ENCODE measurements at places on chromosomes 5 and 9.

DNA sequence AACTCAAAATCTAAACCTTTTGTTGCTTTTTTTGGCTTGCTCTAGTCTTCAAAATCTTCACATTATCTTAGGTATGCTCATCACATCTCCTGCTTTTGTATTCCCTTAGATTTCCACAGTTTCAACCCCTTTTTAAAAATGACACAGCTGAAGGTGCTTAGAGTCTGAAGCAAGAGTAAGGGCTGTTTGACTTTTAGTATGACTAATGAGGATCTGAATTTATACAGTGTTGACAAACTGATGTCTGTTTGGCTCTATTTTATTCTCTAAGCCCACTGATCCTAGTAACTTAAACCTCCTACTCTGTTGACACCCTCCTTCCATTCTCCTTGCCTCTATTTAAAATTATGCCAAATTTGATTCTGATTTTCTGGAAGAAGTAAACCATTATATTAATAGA, 200.1 kb downstream of the MCTP1 start:
- DNase-seq = no peak

DNA sequence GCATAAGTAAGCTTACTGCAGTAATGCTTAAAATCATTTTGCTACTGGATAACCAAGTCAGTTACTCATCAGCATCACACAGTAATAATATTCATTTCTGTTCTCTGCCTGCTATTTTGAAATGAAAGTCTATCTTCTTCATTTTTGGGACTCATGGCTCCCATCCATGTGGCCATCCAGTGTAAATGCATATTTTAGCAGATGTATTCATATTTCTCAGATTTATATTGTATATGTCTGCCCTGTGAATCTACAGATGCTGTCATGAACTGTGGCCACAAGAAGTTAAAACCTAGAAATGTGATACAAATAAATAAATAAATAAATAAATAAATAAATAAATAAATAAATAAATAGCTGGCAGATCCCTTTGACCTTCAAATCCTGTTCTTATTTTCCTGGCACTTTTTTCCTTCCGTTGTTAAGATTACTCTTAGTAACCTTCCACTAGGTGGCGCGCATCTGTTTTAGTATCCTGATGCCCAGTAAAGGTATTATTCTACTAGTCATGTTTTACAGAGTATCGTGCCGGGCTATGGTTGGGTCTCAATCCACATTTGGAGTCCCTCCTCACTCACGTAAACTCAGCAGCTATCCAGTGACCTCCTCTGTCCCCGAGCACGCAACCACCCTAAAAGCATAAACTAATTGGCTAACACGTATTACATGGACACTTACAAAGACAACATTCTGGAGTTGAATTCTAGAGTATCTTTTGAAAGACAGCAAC, 79.2 kb upstream of the IL7R start:
- peak; percentile 59 for DNase-seq

GRCh38 chr5:179766021-179766725, 27.6 kb upstream of the LTC4S start:
- no peak for DNase-seq

GRCh38 chr9:127131871-127132270, 9.4 kb upstream of the ANGPTL2 start:
- DNase-seq = no peak

- DNase-seq = peak; percentile 32
Measured at GRCh38 chr9:93673839-93674334, 97.5 kb downstream of the PHF2 start.

- DNase-seq = no peak
Measured at GRCh38 chr5:160720822-160721221, 131.2 kb downstream of the ATP10B start.

- no peak for DNase-seq
Measured at GRCh38 chr5:86979811-86980411, 287.8 kb upstream of the RASA1 start.

GRCh38 chr5:139125991-139126390, 72.2 kb downstream of the SIL1 start:
- no peak for DNase-seq

DNA sequence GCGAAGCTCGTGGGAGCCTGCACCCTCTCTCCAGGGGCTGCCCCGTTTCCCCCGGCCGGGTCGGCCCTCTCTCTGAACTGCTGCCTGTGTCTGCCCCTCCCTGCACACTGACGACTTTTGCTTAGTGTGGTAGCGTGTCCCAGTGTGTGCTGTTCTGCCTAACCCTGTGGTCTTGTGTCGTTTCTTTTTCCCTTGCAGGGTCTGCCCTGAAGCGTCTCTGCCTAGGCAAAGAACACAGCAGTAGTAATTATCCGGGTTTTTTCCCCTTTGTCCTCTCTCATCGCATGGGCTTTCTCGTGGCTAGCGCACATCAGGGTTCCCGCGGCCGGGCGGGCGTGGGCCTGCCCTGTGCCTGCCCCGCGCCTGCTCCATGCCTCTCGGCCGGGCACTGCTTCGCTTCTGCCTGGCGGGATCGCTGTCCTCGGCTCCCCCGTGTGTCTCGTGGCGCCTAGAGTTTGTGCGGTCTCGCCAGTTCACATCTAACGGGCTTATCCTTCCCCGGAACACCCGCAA, 122.7 kb downstream of the WNK2 start:
- DNase-seq = no peak

DNA sequence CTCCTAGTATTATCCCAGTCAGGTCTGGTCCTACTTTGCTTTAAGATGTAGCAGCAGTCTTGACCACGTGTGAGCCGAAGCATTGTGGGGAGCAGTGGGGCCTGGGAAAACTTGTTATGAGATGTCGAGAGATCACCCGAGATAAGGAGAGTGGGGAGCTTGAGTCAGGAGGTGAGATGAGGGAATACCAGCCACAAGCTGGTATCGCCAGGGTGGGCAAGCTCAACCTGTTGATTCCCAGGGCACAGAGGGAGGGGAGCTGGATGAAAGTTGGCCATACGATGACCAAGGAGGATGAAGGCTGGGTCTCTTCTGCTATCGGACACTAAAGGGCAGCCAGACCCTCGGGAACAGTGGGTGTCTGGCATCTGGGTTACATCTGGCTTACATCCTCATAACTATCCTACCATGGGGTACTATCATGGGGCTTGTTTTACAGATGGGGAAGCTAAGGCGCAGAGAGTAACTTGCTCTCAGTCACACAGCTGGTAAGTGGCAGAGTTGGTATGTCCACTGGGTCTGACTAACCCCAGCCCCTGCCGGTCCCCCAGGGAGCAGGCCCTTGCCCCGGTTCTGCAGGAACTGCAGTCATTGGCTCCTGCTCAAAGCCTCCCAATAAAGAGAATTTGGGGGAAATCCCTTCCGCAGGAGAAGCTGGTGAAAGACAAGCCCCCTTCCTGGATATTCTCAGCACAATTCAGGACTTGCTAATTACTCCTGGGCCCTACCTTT, 13.4 kb upstream of the TIFAB start:
- no peak for DNase-seq

DNA sequence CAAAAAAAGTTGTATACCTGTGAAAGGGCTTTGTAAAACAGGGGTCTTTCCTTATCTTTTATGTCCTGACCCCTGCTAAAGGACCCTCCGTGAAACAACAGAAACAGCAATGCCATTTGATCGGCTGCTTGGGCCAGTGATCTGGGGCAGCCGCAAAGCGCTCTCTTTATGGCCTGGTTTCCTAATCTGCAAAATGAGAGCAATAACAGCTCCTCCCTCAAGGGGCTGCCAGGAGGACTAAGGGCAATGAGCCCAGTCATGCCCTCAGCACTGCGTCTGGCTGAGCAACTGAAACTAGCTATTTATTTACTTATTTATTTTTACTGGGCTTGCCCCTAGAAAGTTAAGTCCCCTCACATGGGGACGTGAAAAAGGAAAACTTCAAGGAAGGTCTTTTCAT, 18.3 kb downstream of the CMBL start:
- no peak for DNase-seq

- no peak for DNase-seq
Measured at GRCh38 chr5:26278078-26278477, 760.3 kb downstream of the CDH9 start.

DNA sequence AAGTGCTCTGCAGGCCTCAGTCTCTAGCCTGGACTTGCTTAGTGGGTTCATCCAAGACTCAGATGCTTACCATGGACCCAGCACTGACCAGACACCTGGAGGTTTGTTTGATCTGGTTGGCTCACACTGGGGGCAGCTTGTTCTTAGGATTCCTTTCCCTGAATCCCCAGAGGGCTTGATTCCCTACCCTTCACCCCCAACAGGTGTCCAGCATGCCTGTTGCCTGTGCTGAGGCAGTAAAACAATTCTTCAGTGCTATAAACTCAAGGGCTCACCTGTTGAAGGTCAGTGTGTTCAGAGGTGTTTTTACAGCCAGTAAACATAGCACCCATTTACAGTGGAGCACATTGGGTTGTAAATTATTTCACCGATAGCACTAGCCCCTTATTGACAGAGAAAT, 123.8 kb upstream of the KLF4 start:
- DNase-seq = no peak

- DNase-seq = no peak
Measured at GRCh38 chr5:142145106-142145900, 36.7 kb downstream of the NDFIP1 start.

GRCh38 chr5:150658121-150658520, 2.9 kb upstream of the MYOZ3 start:
- DNase-seq = no peak

GRCh38 chr5:53069626-53070025, 39.9 kb downstream of the MOCS2 start:
- DNase-seq = no peak

All from ecto neural progenitor cell (in vitro differentiated cells).